Activated CD8-positive, alpha-beta memory T cell treated with anti-CD3 and anti-CD28 coated beads for 4 hours (primary cell): ENCODE measurements at places on chromosomes 12 and 14.

- DNase-seq = no peak
Observed at GRCh38 chr14:65661865-65662264, 249.3 kb downstream of the FUT8 start.

DNA sequence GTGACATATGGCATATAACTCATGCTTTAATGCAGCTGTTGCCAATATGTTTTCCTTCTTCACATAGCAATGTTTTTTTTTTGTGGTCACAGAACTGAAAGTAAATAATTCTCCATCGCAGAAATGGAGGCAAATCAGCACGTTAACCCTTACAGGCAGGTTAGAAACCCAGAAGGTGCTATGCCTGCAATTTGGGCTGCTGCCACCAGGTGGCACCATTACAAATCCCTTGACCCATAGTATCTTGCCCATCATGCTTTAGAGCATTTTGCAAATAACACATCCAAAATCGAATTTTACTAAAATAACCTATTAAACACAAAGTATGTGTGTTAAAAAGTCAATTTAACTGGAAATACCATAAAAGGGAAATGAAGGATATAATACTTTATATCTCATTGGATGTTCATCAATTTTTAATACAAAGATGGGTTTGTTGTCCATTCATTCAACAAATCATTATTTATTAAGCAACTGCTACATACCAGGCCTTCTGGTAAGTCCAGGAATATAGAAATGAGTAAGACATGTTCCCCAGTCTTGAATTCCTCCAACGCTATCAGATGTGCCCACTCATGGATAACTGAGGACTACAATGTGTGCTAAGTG, 340.1 kb downstream of the GLT1D1 start:
- DNase-seq = no peak

GRCh38 chr12:41206298-41206697, 18.2 kb downstream of the PDZRN4 start:
- DNase-seq = no peak

GRCh38 chr12:6326316-6327228, 15.3 kb downstream of the TNFRSF1A start:
- DNase-seq = no peak

- no peak for DNase-seq
Observed at GRCh38 chr12:6307529-6307928, 3.0 kb upstream of the PLEKHG6 start.

DNA sequence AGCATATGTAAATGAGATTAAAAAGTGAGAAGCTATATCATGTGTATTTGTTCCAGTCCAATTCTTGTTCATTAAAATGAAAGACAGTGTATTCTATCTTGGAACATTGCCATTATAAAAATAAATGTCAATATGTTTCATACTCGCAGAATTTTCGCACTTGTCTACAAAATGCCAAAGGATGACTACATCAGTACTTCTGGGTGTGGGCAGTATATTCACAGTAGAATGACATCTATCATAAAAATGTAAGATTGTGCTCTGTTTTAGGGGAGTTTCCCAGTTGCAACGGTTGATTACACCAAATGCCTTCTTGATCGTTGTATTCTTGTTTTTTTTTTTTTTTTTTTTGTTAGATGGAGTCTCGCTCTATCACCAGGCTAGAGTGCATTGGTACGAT, 292.3 kb upstream of the E2F7 start:
- no peak for DNase-seq

DNA sequence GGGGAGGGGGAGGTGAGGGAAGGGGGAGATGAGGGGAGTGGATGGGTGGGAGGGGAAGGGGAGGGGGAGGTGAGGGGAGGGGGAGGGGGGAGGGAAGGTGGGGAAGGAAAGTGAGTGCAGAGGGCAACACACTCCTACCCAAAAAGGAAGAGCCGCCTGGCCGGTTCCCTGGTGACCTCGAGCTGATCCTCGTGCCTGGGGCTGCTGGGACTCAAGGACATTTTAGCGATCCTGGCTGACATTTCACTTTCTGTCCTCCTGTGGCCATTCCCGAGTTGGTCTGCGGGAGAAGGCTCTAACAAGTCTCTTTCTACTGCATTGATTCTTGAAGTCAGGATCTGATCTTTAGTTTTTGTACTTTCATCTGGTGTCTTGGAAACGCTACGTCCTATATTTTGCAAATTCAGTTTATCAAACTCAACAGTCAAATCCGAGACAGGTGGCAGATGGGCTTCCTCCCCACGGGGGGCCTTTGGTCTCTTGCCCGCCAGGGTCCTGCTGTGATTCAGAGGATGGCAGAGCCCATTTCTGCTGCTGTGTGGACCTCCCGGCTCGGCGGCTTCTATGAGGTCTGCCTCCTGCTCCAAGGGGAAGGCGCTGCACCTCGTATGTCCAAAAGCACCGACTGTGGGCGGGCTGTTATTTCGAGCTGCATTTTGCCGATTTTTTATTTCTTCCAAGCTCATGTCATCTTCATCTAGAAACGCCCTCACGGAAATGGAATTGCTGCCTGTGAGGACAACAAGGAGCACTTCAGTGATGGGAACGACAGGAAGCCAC, 19.1 kb downstream of the PGAM5 start:
- no peak for DNase-seq

DNA sequence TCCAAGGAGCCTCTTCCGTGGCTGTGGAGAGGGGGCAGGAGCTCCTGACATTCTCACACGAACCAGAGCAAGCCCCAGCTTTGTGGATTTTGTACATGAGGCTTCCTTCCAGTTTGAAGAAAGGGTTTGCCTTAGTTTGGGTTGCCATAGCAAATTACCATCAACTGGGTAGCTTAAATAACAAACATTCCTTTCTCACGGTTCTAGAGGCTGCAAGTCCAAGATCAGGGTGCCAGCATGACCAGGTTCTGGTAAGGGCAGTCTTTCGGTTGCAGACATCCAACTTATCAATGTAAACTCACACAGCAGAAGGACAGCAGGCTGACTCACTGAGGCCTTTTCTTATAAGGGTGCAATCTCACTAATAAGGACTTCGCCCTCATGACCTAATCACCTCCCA, 25.9 kb upstream of the STAB2 start:
- no peak for DNase-seq

DNA sequence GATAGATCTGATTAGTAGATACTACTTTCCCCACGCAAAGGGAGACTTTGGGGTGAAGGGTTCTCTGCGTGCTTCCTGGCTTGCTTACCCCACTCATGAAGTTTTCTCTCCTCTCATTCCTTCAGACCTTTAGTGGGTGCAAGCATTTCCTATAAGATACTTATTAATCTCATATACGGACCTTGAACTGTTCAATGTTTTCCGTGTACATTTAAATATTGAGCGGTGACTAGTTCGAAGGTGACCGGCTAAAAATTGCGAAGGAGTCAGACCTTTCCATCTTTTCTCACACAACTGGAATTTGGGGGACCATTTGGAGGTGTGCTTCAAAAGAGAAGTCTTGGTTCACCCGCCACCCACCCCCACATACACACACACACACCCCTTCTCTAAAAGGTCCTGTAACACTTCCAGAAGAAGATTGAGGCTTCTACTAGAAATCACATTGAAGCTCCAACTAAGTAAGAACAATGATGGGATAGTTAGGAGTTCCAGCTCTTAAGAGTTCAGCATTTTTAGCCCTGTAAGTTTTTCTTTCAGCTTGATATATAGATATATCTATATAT, 6.1 kb upstream of the FOXG1 start:
- no peak for DNase-seq

DNA sequence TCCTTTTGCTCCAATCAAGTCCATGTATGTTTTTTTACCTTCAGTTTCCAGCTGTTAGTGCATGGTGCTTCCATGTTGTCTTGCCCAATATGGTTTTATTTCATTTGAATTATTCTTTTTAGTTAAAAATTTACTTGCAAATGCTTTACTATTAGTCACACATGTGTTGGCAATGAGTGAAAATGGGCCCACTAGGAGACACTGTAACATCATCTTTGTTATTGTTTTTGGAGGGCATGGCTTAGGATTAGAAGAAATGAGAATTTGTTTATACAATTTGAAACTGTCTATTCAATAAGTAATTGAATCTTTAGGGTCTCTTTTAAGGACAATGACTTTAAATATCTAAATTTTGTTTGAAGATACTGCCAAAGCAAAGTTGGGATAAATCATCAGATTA, 133.7 kb downstream of the BRMS1L start:
- no peak for DNase-seq

GRCh38 chr14:51844081-51844881, 16.1 kb upstream of the GNG2 start:
- DNase-seq = no peak

- DNase-seq = no peak
Observed at GRCh38 chr12:124357616-124358015, 62.7 kb downstream of the RFLNA start.

DNA sequence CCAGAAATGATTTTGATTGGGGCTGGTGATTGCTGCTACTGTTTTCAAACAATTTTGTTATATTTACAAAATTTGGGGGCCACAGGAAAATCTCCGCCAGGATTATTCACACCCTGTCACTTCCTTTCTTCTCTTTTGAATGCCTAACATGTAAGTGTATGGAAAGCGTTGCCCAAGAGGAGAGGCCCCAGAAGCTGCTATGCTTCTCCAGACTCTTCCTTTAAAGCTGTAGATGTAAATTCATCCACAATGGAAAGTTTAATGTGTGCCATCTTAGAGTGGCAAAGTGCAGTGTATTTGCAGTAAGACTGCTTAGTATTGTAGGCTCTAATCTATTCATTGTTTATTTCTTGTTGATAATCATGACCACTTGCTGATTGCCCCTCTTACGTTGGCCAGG, 136.7 kb upstream of the LRIG3 start:
- no peak for DNase-seq

- DNase-seq = no peak
Observed at GRCh38 chr14:80116157-80116556, 95.1 kb downstream of the DIO2 start.

DNA sequence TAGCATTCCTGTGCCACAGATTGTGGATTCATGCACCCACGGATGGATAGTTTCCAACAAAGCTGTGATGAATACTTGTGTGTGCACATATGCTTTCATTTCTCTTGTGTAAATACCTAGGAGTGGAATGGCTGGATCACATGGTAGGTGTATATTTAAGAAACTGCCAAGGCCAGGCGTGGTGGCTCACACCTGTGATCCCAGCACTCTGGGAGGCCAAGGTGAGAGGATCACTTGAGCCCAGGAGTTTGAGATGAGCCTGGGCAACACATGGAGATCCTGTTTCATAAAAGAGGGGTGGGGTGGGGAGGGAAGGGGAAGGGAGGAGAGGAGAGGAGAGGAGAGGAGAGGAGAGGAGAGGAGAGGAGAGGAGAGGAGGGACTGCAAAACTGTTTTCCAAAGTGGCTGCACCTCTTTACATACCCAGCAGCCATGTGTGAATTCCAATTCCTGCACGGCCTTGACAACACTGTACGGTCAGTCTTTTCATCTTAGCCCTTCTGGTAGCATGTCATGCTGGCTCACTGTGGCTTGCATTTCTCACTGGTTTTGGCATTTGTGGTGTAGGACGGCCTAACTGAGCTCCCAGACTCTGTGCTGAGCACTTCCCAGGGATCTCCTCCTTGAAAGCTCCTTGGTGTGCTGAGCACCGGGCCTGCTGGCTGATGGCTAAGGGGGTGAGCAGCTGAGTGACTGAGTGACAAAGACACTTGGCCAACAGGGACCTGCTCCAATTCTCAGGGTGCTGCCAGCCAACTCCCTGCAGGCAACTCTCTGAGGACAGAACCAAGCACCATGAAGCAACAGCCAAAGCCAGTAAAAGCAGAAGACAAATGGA, 27.9 kb downstream of the SYNE3 start:
- no peak for DNase-seq

- no peak for DNase-seq
Observed at GRCh38 chr12:105978686-105979085, 160.1 kb downstream of the NUAK1 start.

DNA sequence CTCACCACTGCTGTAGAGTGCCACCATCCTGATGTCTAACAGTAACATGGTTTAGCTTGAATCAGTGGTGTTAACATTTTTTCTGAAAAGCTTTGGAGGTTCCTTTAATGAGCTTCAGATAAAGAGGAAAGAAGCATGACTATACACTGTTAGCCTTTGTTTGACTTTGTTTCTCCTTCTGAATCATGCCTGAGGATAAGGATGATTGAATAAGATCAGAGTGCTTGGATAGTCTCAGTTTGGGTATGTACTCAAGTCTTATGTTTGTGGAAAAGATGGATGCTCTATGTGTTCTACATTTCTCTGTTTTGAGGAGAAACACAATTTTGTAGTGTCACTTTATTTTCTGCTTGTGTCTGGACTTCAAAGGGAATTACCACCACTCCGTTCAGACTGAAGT, 42.0 kb downstream of the GPATCH2L start:
- no peak for DNase-seq

DNA sequence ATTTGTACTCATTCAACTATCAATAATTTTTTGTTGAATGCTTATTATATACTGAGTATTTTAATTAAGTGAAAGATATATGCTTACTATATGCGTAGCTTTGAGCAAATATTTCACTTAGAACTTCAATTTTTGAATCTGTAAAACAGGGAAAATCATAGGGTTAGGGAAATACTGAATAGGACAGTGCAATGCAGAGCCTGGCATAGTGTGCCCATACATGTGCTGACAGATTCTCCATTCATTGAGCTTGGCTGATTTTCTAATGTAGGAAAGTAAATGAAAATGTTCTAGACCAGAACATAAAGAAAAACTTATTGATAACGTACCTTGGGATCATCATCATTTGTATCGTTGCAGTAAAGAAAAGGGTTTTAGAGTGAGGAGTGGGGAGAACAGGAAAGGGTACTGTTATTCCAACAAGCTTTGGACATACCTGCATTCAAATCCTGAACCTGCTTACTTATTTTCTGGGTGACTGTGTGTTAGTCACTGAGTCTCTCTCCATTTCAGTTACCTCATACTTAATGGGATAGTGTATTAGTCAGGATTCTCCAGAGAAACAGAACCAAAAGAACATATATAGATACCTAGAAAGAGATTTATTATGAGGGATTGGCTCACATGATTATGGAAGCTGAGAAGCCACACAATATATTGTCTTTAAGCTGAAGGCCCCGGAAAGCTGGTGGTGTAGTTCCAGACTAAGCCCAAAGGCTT, 436.4 kb downstream of the ADAMTS20 start:
- DNase-seq = no peak

DNA sequence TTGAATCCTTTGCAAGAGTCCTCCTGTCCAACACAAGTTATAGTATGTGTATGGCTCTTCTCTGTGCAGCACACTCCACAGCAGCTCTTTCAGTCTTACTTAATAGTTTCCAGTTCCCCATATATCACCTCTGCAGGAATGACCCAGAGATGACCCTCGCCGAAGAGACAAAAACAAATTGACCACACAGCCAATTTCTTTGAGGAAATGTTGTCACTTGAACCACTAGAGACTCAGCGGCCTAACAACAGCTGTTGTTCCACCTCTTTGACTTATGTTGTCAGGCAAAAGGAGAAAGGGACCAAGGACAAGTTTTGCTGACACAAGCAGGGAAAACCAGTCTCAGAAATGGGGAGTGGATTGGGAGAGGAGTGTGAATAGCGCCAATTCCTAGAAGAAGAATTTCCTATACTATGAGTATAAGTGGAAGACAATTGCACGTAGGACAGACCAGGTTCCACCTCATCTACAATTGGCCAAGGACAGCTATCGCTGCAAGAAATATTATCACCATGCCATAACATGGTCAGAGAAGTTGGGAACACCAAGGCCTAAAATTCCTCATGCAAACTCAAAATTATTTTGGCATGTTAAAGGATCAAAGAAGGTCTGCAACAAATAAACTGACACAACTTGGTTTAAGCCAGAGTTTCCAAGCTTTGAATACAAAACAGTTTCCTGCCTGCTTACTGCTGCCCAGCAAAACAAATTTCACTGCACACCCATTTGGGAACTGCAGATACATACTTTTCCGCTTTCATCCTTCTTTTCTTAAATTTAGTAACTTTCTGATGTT, 41.7 kb upstream of the ITPR2 start:
- DNase-seq = no peak
